HT1080 (cell line): ENCODE measurements at places on chromosomes 1 and 21.

- DNase-seq: no peak
Observed at GRCh38 chr1:152757747-152758146, at the start of gene KPRP. TSS of gene KPRP (plus strand) at chr1:152758025. CDS start at chr1:152759589, 1,564 bp downstream.

- no peak for DNase-seq
Observed at GRCh38 chr1:89259283-89259971, 13.2 kb downstream of the GBP5 start.

DNA sequence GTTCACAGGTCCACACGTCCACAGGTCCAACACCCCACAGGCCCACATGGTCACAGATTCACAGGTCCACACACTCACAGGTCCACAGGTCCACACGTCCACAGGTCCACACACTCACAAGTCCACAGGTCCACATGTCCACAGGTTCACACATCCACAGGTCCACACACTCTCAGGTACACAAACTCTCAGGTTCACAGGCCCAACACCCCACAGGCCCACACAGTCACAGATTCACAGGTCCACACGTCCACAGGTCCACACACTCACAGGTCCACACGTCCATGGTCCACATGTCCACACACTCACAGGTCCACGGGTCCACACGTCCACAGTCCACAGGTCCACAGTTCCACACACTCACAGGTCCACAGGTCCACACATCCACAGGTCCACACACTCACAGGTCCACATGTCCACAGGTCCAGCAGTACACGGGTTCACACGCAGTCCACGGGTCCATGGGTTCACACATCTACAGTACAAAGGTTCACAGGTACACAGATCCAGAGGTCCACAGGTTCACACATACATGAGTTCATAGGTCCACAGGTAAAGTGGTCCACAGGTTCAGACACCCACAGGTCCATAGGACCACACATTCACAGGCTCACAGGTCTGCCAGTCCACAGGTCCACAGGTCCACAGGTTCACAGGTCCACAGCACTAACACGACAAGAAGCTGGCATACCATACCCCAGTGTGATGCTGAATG lies 39.3 kb upstream of the COL6A2 start:
- no peak for DNase-seq

- no peak for DNase-seq
Observed at GRCh38 chr1:35866991-35867390, 16.0 kb upstream of the AGO1 start.

- no peak for DNase-seq
Observed at GRCh38 chr1:240496941-240497340, 115.0 kb downstream of the GREM2 start.

GRCh38 chr1:64215576-64215975 lies 12.2 kb downstream of the UBE2U start:
- no peak for DNase-seq

DNA sequence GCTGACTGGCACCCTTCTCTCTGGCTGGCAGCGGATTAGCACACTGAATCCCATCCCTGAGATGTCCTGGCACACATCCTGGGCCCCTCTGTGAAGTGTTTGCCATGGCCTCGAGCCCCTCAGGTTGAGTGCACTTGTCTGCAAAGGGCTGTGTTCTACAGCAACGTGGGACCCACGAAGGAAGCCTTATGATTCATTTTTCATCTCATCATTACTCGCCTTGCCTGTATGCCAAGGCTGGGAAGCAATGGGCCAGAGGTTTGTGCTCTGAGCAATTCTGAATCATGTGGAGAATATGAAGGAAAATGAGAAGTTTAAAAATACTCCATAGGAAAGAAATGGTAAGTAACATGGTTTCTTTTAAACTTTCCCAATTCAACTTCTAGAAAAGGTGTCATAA lies 124.8 kb upstream of the LMO4 start:
- DNase-seq: peak; percentile 57

DNA sequence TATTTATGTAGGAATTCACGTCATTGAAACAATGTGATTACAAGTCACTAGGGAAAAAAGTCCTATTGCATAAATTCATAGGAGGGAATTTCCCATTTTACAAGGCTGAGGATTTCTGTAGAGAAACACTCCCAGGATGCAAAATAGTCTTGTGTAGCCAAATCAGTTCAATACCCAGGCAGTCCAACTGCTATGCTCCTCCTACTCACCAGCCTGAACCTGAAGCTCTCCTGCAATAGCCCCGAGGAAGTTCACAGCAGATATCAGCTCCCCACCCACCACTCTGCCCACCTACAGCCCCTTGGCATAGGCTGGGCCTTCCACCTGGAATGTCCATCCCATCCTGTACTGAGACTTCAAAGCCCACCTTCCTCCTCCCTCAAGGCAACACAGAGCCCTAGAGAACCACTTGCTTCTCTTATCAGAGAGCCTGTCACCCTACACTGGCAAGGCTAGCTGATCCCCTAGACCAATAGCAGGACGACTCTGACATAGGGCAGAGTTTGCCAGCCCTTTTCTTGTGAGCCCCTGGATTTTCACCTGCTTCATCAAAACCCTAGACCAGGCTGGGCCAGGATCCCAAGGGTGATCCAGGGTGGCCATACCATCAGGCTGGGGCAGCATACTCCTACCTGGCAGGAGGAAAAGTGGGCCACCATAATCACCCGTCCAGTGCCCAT lies 1.5 kb downstream of the LSS start:
- DNase-seq: no peak

- no peak for DNase-seq
Observed at GRCh38 chr1:238589843-238590435, 699.2 kb upstream of the ZP4 start.

DNA sequence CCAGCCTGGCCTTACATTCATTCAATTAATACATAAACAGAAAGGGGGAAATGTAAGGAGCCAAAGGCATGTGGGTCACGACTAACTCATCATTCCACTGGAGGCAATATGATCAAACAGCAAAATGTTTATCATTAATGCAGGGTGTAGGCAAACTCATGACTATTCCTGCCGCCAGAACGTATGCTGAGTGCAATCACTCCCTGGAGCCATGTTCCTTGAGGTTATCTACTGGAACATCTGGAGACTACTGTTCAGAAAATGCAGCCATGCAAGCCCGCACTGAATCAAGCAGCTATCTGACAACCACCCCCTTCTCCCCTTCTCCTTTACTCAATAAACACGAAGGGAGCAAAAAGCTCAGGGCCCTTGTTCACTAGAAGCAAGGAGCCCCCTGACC lies 267.6 kb downstream of the COL11A1 start:
- no peak for DNase-seq

DNA sequence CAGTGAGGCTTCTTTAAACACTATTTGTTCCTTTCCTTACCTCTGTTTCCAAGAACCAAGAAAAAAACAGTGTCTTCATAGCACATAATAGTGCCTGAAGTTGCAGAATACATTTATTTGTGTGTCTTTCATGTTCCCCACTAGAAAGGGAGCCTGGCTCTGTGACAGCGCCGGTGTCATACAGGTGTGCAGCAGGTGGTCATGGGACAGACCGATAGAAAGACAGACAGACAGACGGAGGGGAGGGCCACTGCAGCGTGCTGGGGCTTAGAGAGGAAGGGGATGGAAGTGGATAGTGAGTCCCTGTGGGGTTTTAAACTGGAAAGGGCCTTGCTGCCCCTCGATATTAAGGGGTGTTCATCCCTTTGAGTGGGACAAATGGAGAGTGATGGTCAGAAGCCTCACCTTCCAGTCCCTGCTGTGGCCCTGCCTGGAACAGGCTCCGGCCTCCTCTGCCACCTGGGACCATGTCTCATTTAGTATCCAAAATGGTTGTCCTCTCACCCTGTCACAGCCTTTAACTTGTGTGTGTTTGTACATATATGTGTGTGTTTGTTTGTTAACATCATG lies 152.9 kb downstream of the PGBD5 start:
- no peak for DNase-seq

- DNase-seq: no peak
Observed at GRCh38 chr1:223102797-223103533, 40.1 kb downstream of the TLR5 start.

DNA sequence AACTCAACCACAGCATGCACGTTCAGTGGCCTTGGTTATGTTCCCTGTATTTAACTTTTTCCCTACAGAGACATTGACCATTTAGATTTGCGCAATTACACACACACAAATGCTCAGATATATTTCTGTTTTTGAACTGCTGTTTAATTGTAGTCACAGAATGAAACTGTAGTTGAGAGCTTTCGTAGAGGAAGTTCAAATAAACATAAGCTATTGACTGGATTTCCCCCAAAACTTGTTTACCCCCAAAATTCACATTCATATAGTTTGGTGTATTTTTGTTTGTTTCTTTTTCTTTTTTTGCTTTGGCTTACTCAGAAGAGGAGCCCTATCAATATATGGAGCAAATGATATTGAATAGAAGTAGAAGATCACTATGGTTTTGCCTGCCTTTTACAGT lies 921.0 kb downstream of the ADGRL2 start:
- DNase-seq: no peak

GRCh38 chr1:196464480-196464941 lies 143.7 kb downstream of the KCNT2 start:
- no peak for DNase-seq

DNA sequence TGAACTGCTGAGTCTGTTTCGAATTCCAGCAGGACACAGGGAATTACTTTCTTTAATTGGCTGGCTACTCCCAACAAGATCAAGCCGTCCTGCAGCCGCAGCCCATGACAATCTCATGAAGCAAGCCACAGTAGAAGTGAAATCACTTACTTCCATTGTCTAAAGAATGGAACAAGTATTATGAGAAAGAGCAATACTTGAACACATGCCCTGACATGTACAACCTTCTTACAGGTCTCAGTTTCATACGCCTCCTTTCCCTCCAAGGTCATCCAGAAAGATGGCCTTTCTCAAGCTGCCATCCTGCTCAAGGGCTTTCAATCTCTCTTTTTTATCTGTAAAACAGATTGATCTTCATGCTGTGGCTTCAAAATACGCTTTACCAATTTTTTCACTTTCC lies 85.1 kb downstream of the PCSK9 start:
- DNase-seq: no peak

GRCh38 chr1:55569417-55569816 lies 354.3 kb upstream of the USP24 start:
- no peak for DNase-seq

GRCh38 chr1:108624069-108624468 lies 36.8 kb downstream of the HENMT1 start:
- DNase-seq: no peak

DNA sequence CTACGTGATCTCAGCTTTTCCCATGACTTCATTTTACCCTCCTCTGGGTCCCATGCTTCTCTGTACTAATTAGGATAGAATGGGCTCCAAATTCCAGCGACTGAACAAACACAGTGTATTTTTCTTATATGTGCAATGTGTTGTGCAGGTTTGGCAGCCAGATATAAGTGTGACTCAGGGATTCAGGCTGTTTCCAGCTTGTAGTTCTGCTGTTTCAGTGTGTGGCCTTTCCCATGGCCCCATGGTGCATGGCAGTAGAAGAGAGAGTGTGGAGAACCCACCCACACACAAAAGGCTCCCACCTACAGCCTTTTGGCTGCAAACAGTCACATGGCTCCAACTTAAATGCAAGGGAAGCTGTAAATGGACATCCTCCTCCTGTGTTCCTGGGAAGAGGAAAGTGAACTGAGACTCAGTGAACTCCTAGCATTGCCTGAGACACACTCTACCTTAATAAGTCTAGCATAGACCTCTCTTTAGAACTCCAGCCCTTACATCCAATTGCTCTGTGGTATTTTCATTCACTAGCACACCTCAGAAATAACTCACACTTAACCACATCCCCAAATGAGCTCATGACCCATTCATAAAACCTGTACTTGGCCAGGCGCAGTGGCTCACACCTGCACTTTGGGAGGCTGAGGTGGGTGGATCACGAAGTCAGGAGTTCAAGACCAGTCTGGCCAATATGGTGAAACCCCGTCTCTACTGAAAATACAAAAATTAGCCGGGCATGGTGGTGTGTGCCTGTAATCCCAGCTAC lies 58.7 kb downstream of the KIAA0040 start:
- DNase-seq: no peak

DNA sequence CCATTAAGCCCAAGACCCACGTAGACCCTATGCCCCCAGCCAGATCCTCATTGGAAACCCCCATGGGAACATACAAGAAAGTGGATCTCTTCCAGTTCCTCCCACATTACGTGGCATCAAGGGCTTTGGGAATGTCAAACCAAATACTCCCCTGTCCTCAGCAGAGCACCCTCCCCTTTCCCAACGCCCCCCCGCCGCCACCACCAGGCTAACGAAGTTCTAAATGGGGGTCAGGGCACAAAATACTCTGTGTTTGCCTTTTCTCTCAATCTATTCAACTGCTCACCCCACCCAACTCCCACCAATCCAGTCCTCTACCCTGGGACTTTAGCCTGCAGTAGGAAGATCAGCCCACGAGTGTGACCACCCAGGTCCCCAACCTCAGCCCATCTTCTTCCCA lies 24.5 kb downstream of the NEK2 start:
- no peak for DNase-seq

DNA sequence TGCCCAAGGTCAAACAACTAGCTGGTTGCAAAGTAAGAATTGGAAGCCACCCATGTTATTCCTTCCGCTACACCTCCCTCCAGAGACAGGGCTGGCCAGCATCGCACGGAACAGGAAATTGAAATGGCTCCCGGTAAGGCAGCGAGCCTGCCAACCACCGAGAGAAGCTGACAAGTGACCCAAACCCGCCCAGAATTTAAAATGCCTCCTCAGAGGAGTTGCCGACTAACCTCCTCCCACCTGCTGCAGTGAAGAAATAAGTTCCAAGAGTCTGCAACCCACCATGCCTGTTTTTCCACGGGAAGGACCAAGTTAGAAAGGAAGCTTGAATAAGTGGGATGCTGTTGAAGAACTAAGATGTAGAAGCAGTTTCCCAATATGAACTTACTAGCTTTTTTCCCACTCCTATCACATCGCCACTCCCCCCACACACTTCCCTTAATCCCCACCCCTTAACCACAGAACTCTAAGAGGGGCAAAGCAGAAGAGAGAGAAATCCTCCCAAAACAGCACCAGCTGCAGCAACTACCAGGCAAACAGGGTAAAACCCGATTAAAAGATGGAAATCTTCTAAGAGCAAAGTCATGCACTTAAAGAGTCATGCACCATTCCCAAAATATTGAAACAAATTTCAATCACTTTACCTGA lies 78.6 kb downstream of the TIAM1 start:
- DNase-seq: no peak

GRCh38 chr1:40421431-40422384 lies 28.6 kb upstream of the ZFP69B start:
- DNase-seq: peak; percentile 21

GRCh38 chr1:38541223-38541622 lies 318.3 kb downstream of the RRAGC start:
- DNase-seq: no peak

GRCh38 chr1:30911059-30911954 lies 2.7 kb upstream of the SDC3 start:
- peak; percentile 75 for DNase-seq

GRCh38 chr1:155197901-155198546 lies 9.7 kb downstream of the THBS3 start:
- DNase-seq: no peak

GRCh38 chr1:193179094-193179493 lies 7.3 kb downstream of the B3GALT2 start:
- DNase-seq: no peak

- DNase-seq: no peak
Observed at GRCh38 chr1:22412932-22413727, 38.5 kb upstream of the ZBTB40 start.
